Esophagus muscularis mucosa (tissue), 4 donors: ENCODE measurements at places on chromosomes 16 and 17. TPM values are rescaled to one million over a fixed set of nuclear protein-coding genes. Genes with fewer than 3 reads are reported as not detected.

MAP3K3 gene
- total RNA-seq: 75.4 TPM

IL17C gene
- not detected for total RNA-seq

DNA sequence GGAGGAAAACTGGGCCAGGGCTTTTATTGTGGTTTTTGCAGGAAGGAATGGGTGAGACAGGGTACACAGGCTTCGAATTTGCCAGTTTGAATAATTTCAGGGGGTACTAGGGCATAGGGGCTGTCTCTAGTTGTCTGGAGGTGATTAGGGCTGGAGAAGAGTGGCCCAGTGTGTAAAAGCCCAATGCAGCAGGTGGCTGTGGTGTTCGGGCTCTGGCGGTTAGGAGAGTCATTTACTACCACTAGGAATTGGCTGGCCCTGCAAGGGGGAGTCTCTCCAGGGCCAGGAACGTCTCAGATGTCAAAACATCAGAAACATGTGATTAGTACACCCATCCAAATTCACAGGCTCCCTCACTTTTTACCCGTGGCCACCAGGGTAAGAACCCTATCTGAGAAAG is 50.3 kb downstream of the GINS3 start:
- DNase-seq: no peak

GINS2 gene
- total RNA-seq: not detected

HS3ST6 gene
- total RNA-seq: not detected

DNA sequence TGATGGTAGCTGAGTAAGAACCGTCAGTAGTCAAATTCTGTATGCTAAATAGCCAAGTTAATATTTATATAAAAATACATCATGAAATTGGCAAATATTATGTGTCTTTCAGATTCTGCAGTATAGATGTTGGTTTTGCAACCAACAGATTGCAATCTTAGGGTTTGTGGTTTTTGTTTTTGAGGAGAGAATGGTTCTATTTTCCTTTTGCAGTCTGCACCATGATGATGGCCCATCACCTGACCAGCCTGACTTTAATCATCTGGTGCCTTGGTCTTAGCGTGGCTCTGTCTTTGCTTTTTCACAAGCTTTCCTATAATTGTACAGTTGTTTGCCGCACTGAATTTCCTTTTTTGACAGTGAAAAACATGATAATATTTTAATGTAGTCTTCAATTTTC is 50.7 kb downstream of the NUP93 start:
- DNase-seq: no peak
